ENCODE measurements at places on chromosomes 1 and 21.
A peak's percentile ranks its signal among the peaks of the same experiment; 100 is the strongest.

GRCh38 chr1:87473203-87473661 is 144.6 kb downstream of the LMO4 start:
- DNase-seq: no peak

DNA sequence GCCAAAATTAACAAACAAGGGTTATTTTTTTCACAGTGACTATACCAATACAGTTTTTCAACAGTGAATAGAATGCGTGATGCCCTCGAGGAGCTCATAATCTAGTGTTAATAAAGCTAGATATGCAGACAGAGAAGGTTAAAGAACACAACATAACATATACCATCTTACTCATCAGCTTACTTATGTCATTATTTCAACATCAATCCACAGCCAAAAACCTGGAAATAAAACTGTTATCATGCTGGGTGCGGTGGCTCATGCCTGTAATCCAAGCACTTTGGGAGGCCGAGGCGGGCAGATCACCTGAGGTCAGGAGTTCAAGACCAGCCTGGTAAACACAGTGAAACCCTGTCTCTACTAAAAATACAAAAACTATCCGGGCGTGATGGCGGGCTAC is 6.1 kb downstream of the STX6 start:
- DNase-seq: no peak

DNA sequence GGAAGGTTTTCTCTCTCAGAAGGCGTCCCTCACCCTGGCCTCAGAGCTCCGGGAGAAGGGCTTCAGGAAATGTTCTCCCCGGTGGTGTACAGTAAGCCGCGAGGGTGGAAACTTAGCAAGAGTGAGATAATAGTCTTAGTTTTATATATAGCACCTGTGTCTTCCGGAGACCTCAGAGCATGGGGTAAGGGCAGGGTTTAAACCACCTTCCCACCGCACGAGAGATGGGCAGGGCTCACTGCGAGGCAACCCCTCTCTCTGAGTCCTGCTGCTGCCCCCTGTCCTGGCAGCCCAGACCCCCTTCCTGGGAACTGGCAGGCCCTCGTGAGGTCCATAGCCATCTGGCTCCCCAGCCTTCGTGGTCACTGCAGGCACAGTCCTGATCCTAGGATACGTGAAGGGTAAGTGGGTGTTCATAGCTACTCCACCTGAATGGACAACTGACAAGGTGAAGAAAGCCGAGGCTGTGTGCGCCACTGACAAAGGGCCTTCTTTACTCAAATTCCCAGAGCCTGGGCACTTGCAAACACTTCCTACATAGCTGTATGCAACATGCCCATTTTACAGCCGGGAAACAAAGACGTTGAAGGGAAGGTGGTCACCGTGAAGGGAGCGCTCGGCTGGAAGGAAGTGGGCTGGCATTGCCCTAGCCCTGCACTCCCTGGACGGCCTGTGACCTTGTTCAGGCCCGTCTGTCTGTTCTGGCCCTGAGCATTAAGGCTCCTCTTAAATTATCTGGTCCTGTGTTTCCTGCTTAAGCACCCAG is 26.9 kb downstream of the ITPKB start:
- DNase-seq: no peak

- DNase-seq: peak; percentile 45
Observed at GRCh38 chr1:115717541-115717940, 51.0 kb downstream of the CASQ2 start.

- no peak for DNase-seq
Observed at GRCh38 chr1:246793356-246793896, 69.2 kb downstream of the SCCPDH start.

DNA sequence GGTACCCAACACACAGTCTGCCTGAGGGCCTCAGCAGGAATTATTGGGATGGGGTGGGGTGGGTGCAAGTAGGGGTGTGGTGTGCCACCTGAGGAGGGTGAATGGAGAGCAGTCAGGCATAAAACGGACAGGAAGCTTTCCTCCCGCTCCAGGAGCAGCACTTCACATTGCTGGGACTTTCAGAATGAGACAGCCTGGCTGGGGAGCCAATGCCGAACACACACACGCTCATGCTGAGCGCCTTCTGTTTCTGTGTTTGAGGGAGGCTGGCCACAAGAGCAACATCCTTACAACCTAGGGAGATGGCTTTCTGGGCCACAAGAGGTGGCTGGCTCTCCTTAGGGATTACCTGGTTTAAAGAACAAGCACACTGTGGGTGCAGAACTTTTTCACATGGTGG is 98.0 kb downstream of the LAMC2 start:
- DNase-seq: no peak

GRCh38 chr1:200866521-200866920 is 6.3 kb upstream of the GPR25 start:
- no peak for DNase-seq

DNA sequence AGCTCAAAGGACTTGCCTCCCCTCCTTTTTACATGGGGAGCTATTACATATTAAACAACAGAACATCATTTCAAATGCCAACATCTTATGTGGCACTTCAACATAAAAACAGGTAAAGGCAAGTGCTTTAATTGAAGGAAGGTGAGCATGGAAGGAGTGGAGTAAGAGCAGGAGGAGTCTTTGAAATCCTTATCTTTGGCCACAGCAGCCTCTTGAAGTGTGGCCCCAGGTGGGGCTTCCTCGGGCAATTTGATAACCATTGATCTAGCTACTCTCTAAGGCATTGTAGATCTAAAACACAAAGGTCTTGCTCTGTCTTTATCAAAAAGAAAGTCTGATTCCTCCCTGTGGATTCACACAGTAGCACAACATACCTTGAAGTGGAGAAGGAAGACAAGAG is 70.9 kb upstream of the PPP2R5A start:
- no peak for DNase-seq

DNA sequence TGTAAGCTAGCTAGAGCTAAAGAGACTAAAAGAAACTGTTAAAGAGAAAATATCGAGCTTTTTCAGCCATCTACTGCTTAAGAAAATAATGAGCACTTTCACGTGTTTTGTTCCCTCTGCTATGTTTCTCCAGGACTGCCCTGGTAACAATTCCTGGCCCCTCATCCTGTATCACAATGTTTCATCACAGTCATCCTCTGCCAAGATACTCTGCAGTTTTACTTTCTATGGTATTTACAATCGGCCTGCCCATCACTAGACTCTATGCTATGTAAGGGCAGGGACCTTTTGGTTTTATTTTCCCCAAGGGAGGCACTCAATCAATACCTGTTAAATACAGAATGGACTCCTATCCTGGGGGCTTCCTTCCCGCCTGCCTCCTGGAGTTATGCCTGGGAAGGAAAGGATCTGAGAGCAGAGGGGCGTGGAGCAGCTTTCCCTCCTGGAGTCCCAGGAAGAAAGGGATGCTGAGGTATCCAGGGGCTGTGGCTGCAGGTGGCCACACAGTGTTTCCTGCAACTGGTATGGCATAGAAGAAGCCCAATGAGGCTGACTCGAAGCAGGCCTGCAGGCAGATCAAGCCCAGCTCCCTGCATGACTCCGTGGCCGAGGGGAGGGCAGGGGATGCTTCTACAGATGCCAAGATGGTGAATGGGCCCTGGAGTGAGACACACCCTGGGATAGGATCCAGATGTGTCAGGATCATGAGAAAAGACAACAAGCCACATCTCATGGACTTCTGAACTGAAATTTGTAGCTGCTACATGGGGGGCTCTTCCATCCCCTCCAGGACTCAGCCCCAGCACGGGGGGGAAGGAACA is 52.9 kb downstream of the MATN1 start:
- no peak for DNase-seq

- no peak for DNase-seq
Observed at GRCh38 chr1:156937883-156938282, 17.5 kb downstream of the LRRC71 start.
